ENCODE measurements at places on chromosomes 1 and 21.

DNA sequence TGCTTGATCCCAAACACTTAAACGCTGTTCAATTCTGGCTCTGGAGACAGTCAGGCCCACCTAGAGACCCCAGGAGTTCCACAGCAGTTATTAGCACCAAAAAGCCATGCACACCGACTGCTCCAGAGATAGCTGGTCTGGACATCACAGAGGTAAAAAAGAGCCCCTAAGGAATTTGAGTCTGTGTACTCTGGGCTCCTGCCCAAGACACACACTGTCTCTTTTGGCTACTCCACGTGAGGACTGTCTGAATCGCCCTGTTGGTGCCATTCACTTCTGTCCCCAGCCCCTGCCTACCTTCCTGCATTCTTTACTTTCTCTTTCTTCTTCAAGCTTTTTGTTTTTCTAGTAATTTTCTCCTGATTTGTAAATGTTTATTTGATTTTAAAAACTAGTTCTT lies 197.4 kb downstream of the ADGRL2 start:
- DNase-seq: no peak

GRCh38 chr1:83964153-83964552 lies 34.8 kb downstream of the TTLL7 start:
- no peak for DNase-seq

- no peak for DNase-seq
Measured at GRCh38 chr1:55087439-55087838, 48.1 kb downstream of the PCSK9 start.

DNA sequence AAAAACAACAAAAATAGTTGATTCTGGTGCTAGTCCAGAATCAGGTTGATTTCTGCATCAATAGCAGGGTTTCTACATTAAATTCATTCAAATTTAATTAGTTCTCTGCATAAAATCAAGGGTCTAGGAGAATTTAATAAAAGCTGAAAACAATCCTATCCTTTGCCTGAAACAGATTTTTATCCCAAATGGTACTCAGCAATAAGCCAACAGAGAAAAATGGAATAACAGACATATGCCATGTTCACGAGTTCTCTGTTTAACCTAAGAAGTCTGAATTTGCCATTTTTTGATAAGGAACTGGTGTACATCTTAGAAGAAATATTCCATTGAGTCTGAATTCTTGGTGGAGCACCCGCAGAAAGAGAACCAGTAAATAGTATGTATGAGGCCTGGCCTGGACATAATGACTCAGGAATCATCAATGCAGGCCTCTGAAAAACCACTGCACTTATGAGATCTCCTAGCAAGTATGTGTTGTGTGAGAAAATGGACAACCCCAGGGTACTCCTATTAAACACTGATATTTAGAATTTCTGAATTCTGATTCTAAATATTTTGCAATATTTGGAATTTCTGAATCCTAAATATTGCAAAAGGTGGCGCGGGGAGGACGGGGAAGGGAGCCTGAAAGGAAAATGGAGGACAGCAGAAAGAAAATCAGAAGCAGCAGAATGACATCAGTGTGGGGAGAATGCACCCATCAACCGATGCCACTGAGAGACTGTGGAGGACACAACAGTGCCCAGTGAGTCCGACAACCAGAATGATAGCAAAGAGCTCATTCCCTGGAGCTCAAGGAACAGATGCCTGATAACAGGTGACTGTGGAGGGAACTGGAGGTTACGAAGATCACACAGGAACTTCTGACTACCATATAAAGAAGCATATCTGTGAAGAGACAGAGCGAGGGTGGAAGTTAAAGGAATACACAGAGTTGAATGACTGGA lies 97.6 kb downstream of the APP start:
- DNase-seq: no peak

DNA sequence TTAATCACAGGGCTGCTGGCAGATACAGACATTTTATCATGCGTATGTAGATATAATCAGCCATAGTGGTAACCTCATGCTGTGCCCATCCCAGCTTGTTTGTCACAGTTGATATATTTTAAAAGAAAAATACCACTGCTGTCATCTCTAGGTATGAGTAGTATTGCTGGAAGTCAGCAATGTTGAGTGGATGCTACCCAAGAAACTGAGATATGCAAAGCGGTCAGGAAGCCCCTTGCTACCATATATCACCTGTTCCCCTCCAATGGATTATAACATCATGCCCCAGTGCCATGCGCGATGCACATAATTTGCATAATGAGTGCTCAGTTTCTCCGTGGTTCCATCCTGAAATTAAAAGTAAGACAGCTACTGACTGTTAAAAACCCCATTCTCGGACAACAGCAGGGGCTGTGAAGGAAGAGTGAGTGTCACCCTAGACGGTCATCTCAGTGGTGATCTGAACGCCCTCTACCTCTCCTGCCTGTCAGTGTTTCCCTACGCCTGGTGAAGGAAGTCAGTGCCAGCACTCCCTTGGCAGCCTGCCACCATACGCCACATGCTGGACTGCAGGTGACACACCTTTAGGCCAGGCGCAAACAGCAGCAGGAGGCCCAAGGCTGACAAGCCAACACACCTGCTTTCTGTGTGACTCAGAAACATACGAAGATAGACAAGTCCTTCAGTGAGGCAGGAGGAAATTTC lies 2.7 kb downstream of the IL10RB start:
- DNase-seq: no peak

GRCh38 chr1:7873801-7874795 lies 21.2 kb upstream of the UTS2 start:
- DNase-seq: no peak

DNA sequence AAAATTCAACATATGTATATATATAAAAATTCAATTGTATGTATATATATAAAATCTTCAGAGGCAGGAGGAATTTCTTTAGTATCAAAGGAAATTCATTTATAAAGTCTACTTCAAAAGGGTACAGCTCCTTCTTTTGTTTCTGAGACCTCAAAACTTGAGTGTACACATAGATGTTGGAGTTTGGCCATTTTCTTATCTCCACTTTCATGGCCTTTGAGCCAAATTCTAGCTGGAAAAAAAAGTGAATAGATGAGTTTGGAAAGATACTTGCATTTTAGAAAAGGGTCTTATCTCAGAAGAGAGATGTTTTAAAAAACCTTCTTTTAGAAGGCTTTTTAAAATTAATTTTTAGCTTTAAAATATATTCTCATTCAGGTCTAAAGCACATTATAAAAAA lies 103.2 kb downstream of the ATF6 start:
- DNase-seq: no peak

DNA sequence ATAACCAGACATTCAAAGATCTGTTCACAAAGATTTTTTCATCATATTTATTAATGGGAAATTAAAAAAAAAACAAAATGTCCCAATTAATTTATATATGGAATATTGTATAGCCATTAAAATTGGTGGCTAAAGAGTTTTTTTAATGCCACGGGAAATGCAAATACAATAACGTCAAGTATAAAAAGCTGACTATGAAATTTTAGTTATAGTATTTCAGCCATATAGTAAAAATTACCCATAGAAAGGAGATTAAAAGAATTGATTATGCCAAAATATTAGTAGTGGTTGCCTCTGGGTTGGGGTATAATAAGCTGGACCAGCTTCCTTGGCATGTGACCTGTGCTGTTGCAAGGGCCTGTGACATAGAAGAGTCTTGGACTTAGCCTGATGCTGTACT lies 78.8 kb downstream of the KCTD3 start:
- no peak for DNase-seq

- DNase-seq: no peak
Measured at GRCh38 chr1:85563139-85563538, 17.4 kb upstream of the CCN1 start.

- DNase-seq: no peak
Measured at GRCh38 chr1:185441605-185442004, 124.6 kb upstream of the IVNS1ABP start.

GRCh38 chr1:22776035-22776613 lies 65.5 kb downstream of the EPHB2 start:
- no peak for DNase-seq

- DNase-seq: no peak
Measured at GRCh38 chr1:232012773-232013386, 386.3 kb downstream of the DISC1 start.

GRCh38 chr1:206714331-206715058 lies 29.8 kb downstream of the MAPKAPK2 start:
- no peak for DNase-seq

DNA sequence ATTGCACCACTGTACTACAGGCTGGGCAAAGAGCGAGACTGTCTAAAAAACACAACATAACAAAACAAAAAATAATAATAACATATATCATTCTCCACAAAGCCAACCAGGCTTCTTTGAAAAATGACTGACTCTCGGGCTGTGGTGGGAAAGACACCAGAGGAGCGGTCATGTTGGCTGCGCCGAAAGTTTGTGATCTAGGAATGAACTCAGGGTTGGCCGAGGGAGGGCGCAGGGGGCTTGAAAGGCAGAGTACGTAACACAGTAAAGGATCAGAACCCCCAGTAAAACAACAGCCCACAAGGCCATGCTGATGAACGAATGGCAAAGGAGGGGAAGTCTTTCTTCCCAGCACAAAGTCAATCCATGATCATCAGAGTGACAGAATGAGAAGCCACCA lies 4.7 kb downstream of the SLC35E2B start:
- no peak for DNase-seq

GRCh38 chr1:198435056-198435455 lies 105.4 kb downstream of the ATP6V1G3 start:
- DNase-seq: no peak

DNA sequence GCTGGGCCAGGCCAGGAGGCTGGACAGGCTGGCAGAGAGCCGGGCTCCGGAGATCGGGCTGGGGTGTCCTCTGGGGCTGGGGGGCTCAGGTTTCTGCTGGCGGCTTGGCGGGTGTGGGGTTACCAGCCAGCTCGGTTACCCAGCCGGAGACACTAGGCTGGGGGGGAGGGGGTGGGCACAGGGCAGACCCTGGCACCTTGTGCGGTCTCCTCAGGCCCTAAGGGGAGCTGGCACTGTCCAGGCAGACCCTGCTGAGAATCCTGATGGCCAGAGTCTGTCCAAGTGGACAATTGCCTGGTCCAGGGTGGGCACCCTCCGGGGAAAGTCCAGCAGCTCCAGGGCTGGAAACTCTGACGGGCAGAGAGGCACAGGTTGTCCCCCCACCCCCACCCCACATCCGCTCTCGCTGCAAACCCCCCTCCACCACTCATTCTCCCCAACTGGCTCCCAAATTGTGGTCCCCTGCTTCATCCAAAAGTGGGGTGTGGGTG lies 6.7 kb downstream of the ZBTB7B start:
- no peak for DNase-seq

DNA sequence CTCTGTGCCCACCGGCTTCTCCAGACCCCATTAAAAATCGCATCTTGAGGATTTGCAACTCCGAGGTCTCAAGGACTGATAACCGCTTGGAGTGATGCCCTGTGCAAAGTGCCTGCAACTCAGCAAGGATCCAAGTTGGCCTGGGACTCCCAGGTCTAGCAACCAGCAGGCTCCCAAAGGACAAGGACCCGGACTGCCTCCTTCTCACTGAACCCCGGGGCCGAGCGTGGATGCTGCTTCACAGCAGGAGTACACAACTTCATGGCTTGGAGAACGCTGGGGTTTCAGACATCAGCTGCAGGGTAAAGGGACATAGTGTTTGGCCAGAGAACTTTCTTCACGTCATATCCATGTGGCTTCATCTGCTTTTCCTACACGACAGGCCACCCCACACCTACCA lies 65.2 kb downstream of the ATP5PO start:
- DNase-seq: no peak

DNA sequence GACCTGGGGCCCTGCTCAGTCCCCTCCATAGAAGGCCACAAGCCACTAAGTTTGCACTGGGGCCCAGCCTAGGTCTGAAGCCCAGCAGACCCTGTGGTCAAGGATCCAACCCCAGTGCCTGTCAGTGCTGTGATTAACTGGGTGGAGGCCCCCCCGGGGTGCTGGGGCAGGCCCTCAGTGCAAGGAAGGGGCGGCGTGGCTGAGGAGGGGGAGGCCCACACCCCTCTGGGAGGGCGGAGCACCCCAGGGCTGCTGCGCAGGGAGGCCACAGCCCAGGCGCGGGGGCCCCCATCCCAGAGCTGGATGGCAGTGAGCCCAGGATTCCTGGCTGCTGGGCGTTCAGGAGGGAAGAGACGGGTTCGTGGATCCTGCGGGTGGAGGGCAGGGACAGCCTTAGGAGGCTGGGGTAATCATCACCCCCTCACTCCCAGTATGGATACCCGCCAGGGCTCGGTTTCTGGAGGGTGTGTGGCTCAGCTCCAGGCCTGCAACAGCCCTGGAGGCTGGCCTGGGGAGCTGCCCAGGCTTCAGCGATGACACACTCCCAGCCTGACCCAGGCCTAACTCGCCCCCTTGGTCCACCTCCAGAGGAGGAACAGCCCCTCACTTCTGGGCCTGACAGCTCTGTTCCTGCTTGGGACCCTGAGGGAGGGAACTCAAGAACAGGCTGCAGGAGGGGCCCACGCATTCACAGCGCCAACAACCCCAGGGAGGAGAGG lies 890 bp downstream of the GJC2 start:
- no peak for DNase-seq

- DNase-seq: no peak
Measured at GRCh38 chr21:15992171-15992570, 262.4 kb downstream of the USP25 start.

- DNase-seq: no peak
Measured at GRCh38 chr1:228149406-228150119, at the start of gene GJC2. Gene GJC2, plus strand, starts transcription at chr1:228149930. Its CDS starts 7,829 bp downstream, at chr1:228157759.

- no peak for DNase-seq
Measured at GRCh38 chr1:8059161-8059622, 33.1 kb upstream of the ERRFI1 start.

GRCh38 chr1:30337324-30337620 lies 386.1 kb downstream of the MATN1 start:
- DNase-seq: no peak
